Hepatic stellate cell (primary cell): ENCODE measurements at places on chromosomes 7 and 10.
A peak's percentile ranks its signal among the peaks of the same experiment; 100 is the strongest.

GRCh38 chr7:37065779-37066271, 341.5 kb upstream of the AOAH start:
- DNase-seq = peak; percentile 20

DNA sequence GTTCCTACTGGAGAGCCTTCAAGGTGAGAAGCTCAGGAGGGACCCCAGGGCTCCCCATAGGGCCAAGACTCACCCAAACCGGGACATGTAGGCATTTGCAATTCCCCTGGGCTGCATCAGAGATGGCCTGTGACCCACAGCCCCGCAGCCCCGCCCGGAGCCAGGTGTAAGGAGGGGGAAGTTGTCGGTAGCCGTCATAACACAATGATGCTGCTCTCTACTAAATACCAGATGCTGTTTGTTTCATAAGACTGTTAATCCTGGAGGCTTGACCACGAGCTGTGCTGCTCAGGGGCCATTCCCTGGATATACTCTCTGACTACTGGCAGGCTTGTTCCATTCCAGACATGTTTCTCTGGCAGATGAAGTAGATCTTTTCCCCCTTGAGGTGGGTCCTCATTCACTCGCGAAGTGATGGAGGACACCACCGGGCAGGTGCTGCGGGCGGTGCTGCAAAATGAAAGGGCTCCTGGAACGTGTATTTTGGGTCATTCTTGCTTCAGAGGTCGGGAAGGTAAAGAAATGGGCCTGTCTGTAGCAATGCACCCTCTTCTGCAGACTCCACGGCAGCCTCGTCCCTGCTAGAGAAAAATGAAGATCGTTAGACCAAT, 61.1 kb downstream of the MKI67 start:
- no peak for DNase-seq

DNA sequence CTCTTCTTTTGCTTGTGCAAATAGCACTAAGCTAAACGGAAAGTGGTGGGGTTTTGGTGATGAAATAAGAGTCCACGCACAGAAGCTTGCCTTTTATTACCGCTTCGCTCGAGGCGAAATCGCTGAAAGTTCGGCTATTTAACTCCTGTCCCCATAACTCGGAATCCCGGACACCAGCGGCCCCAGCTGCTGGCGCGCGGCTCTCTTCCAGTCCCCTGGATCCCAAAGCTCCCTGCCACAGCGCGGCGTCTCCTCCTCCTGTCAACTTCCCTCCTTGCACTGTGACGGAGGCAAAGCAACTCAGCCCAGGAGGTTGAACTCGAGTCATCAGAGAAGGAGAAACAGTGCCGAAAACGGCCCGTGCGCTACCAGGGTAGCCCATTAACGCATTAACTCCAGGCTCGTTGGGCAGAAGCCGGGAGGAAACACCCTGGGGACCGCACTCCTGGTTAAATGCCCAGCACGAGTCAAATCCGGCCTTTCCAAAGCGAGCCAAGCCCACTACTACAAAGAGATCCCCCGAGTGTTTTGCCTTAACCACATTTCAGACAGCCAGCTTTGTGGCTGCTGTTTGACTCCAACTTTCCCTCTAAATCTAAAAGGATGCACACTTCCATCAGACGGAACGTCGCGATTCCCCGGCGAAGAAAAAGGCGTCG, 1.3 kb downstream of the SEMA3D start:
- DNase-seq = peak; percentile 67

- no peak for DNase-seq
Observed at GRCh38 chr10:3805791-3806461, 20.9 kb upstream of the KLF6 start.

DNA sequence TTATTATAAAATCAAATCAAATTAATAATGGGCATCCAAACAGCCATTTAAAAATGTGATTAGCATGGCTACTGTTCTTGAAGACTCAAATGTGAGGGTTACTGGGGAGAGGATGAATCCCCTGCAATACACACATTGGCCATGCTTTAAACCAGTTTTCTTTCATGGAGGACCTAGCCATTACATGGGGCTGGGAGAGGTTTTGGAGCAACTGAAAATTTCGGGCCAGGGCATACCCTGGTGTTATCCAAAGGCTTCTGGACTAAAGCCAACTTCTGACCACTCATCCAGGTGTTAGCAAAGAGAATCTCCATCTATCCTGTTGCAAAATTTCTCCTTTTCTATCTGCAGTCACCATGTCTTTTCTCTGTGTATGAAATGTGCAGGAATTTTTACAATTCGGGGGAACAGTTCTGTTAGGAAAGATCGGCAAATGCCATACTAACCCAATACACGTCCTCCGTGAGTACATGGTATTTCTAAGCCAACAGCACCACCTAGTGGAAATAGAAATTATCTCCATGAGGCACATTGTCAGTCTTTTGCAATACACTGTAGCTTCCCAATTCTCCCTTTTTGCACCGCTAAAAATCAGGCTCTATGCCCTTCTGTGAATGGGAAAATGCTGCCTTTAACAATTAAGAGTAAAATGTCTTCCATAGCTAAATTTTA, 47.0 kb upstream of the ZNF107 start:
- peak; percentile 13 for DNase-seq

DNA sequence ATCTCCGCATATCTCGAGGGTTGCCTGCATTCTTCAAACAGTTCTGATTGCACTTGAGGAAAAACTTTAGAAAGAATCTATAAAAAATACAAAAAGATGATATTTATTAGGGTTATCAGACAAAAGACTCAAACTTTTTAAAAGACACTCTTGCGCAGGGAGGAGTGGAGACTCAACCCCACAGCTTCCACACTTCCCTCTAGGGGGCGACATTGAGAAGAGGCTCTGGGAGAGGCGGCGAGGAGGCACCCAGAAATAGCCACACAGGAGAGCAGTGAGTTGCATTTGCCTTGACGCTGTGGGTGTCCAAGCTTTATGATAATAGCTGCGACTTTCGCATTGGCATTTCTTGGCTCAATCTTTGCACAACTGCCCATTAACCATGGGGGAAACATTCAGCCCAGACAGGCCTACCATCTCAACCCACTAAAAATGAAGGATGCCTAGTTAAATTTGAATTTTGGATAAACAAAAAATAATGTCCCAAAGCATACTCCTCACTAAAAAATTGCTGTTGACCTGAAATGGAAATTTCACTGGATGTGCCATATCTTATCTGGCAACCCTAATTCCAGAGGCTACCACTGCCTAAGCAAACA, 86.2 kb downstream of the EBF3 start:
- no peak for DNase-seq

DNA sequence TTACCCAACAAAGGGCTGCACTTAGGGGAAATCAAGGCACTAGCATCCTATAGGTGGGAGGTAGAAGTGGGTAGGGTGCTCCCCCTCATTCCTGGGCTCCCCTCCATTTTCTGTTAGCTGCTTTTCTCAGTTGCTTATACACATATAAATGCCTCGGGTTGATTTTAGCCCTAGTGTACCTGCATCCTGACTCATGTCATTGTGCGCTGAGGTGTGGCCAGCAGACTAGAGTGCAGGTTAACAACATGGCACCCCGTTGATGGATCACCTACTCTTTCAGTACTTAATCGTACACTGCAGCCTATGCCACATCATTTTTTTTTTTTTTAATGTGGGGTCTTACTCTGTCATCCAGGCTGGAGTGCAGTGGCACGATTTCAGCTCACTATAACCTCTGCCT, 144.0 kb upstream of the ITGB1 start:
- no peak for DNase-seq

GRCh38 chr10:4514445-4515108, 311.4 kb upstream of the AKR1E2 start:
- DNase-seq = peak; percentile 19

- no peak for DNase-seq
Observed at GRCh38 chr7:107555893-107556292, 7.8 kb downstream of the COG5 start.

GRCh38 chr7:115984105-115984504, 46.5 kb downstream of the TFEC start:
- no peak for DNase-seq

GRCh38 chr7:129466796-129467195, 32.6 kb downstream of the STRIP2 start:
- DNase-seq = no peak

DNA sequence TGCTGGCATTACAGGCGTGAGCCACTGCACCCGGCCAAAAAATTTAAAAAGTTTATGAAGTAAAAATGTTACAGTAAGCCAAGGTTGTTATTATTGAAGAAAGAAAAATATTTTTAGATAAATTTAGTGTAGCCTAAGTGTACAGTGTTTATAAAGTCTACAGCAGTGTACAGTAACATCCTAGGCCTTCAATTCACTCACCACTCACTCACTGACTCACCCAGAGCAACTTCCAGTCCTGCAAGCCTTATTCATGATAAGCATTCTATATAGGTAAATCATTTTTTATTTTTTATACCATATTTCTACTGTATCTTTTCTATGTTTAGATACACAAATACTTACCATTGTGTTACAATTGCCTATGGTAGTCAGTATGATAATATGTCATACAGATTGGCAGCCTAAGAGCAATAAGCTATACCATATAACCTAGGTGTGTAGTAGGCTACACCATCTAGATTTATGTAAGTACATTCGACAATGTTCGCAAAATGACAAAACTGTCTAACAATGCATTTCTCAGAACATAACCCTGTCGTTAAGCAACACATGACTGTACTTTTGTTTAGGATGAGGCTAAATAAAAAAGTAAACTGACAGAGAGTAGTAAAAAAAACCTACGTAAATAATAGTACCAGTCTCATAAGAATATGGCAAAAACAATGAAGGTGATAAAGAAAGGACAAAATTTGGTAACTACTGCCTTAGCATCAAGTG, 77.8 kb upstream of the FAM133B start:
- DNase-seq = no peak

DNA sequence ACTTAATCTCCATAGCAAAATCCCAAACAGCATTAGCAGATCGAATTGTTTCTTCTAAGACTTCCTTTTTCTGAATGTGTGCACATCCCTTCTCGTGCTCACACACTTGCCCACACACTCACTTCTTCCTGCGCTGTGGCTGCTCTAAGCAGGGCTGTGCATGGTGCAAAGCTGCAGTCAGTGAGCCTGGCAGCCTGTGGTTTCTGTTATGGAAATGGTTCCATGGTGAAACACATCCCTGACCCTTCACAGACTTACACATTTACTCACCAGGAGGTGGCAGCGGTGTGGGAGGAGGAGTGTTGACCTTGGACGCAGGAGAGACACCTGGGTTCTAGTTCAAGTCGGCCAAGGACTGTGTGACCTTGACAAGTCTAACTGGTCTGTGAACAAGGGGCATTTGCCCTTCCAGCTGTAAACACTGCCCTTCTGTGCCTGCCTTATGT, 24.9 kb downstream of the MTURN start:
- peak; percentile 25 for DNase-seq

- DNase-seq = no peak
Observed at GRCh38 chr7:151537818-151538561, 18.3 kb upstream of the RHEB start.

DNA sequence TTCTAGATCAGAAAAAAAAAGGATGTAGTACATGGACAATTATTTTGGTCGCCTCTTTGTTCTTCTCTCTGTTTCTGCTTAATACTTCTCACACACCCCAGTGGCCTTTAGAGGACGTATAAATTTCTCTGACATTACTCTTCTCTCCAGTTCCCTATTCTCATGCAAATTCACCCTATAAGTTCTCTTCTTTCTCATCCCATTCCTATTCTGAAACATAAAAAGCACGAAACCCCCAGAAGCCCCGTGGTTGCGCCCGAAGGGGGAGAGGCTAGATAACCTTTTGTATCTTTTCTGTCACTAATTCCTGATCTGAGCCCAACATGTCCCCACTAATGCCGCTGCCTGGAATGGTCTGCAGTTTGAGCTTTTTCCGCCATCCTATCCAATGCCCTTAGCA, 136.9 kb downstream of the SKIDA1 start:
- no peak for DNase-seq

DNA sequence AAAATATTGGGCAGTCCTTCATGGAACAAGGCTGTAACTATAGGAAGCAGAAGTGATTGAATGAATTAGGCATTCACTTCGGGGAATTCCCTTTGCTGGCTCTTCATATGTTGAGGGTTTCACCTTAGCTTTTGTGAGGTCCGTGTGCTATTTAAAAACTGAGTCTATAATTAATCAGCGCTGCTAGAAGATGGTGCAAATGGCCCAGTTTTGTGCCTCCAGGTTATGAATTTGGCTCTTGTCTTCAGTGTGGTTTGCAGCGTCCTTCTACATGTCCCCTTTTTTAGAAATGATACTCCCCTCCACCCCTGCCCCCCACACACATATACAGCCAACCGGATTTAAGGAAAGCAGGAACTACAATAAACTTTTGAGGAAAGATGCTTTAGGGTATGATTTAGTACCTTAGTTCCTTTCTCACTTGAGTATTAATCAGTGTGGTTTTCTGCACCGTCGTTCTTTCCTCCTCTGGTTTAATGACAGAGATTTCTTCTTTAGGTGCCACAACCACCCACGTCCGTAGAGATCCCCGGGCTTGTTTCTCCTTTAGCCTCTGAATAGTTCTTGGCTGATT, 110.6 kb upstream of the SAMD8 start:
- no peak for DNase-seq

DNA sequence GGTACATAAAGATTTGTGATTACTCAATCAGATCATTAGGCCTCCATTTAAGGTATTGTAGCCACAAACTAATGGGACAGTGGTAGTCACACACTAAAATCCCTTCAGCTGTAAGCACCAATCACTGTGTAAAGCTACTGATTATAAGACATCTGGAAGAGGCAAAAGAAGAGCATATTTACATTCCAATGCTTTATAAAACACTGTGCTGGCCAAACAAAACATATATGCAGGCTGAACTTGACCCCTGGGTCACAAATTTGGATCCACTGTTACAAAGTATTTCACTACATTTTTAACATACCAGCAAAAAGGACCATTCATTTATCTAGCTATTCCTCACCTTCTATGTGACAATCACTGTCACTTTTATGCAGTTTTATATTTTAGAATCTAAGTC, 41.4 kb upstream of the ANLN start:
- DNase-seq = peak; percentile 50

GRCh38 chr10:75181073-75181472, 29.5 kb upstream of the VDAC2 start:
- DNase-seq = no peak

DNA sequence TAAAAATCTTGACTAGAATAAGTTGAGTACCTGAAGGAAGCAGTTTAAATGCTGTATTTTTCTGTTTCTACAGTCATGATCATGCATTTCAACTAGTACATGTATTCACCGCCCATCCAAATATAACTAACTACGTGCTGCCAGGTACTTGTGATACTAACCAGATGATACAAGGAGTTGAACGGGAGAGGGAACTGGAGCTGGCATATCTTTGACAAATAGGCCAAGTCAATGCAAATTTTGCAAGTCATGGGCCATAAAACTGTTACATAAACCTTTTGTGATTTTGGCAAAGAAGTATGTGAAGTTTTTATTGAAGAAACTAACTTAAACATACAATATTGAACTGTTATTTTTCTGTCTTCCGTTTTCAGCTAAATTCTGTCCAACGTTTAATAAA, 14.5 kb downstream of the NUP42 start:
- no peak for DNase-seq

GRCh38 chr7:58316-58715, 134.1 kb upstream of the FAM20C start:
- no peak for DNase-seq

- DNase-seq = no peak
Observed at GRCh38 chr7:132108563-132108962, 467.7 kb downstream of the PLXNA4 start.

GRCh38 chr7:118153551-118154177, 30.3 kb upstream of the LSM8 start:
- peak; percentile 1 for DNase-seq
